ENCODE measurements at places on chromosomes 12 and 14. TPM values are rescaled to one million over a fixed set of nuclear protein-coding genes. Genes with fewer than 3 reads are reported as not detected.

The EXOC3L4 gene
- 0.42 TPM for total RNA-seq

DNA sequence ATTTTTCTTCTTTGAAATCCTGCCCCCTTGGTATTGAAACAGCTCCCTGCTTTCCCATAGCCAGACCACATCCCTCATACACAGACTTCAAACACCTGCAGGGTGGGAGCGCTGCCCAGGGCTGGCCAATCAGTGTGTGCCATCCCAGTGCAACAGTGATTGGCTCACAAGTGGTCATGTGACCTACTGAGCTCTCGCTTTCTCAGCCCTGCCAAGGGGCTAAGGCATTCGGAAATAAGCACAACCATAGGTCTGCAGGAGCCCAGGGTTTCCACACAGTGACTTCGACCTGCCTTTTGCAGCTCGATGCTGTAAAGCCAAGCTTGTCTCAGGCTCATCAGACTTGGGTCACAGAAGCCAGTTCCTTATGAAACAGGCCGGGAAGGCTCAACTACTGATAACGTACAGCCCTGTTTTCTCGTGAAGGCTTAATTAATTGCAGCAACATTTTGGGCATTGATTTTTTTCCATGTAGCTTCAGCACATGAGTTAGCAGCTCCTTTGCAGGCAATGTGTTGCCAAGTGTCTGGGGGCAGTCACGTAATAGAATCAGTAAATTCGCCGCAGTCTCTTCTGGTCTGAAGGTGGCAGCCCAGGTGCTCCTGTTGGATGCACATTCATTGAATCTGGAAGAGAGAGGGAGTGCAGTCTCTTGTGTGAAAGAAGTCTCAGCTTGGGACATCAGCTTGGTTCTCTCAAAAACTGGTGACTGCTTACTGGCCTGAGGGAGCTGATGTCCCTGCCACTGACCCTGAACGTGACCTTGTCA, 1091.8 kb downstream of the AACS start:
- no peak for DNase-seq

DNA sequence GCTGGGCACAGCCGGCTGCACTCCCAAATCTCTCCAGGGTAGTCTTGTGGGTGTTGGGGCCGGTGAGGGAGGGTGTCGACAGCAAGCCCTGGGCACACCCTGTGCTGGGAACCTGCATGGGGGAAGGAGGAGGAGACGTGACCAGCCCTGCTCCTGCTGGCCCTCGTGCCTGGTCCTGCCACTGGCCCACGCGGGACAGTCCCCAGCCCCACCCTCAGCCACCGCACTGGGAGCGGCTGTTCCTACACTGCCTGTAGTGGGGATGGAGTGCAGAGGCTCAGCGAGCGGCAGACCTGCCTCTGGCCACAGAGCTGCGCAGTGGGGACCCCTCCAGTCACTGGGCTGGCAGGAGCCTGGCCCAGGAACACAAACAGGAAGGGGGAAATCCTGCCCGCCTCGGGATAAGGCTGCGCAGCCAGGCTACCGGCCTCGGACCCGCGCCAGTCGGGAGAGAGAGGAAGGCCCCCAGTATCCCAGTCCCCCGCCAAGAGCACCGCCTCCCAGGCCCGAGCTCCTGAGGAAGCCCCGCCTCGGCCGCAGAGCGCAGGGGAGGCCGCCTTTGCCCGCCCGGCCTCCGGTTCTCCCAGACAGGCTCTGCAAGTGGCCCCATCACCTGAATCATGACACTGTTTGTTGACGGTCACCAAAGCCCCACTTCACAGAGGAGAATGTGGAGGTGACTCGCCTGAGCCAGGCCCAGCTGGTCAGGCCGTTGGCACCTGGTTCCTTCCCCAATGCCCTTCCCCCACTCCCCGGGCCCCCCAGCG, 10.6 kb downstream of the AHNAK2 start:
- DNase-seq: peak; percentile 71

GRCh38 chr12:61018571-61018970, 1241.6 kb upstream of the USP15 start:
- no peak for DNase-seq

GRCh38 chr14:44669496-44669895, 162.4 kb upstream of the FSCB start:
- no peak for DNase-seq

DNA sequence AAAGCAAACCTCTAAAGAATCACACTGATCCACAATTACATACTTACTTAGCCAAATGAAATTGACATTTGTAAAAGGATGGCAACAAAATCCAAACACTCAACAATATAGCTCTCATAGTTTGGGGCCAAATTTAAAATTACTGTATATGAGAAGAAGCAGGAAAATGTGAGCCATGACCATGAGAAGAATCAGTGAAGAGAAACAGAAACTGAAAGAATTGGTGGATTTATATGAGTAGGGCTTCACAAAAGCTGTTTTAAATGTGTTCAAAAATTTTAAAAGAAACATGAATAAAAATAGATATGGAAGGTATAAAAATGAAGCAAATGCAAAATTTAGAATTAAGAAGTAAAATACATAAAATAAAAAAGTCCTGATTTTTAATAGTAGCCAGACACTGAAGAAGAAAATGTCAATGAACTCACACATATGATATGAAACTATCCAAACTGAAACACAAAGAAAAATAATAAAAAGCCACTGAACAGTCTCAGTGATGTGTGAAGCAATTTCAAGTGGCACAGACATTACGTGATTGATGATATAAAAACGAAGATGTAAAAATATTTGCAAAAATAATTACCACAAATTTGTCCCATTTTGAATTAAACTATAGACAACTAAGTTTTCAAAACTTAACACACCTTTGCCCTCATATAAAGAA, 87.9 kb upstream of the MDGA2 start:
- no peak for DNase-seq

GRCh38 chr14:60485598-60486251, at the start of gene C14orf39:
C14orf39 (minus strand) TSS chr14:60486063; CDS start chr14:60485078, 985 bp downstream.
- DNase-seq: no peak

- no peak for DNase-seq
Measured at GRCh38 chr12:19830446-19830845, 391.2 kb downstream of the AEBP2 start.

DNA sequence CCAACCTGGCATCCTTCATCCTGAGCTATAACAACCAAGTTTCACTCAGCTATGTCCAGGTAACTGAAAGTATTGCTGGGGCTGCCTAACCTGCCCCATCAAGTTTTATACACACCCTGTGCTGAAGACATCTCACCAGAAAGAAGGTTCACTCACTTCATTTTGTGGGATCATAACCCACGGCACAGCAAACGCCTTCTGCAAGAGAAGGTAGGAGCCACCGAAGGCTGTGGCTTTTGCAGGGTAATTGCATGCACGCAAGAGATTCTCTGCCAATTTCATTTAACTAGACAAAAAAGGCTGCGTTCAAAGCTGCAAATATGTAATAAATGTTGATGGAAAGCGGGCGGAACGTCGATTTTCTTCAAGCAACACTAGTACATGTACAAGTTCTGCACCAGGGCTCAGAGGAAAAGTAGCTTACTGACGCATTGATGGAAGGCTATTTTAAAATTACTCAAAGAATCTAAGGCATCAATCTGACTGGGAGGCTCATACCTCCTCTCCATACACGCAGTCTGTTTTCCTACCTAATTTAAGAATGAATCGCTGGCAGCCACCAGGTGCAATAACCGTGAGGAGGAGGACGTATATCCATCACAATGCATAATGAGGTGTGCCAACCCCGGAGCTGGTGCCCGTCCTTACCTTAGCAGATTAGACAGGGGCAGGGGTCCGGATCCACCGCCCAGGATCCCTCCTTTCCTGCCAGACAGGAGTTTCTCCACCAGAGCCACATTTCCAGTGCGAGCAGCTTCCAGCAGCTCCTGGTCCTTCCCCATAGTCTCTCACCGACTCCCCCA, 1.1 kb downstream of the ANKS1B start:
- no peak for DNase-seq

- peak; percentile 62 for DNase-seq
Measured at GRCh38 chr12:114221136-114221833, 184.7 kb downstream of the TBX5 start.

- DNase-seq: no peak
Measured at GRCh38 chr12:89357297-89357730, 5.0 kb upstream of the DUSP6 start.

- DNase-seq: no peak
Measured at GRCh38 chr14:89146274-89146673, 270.8 kb downstream of the FOXN3 start.

DNA sequence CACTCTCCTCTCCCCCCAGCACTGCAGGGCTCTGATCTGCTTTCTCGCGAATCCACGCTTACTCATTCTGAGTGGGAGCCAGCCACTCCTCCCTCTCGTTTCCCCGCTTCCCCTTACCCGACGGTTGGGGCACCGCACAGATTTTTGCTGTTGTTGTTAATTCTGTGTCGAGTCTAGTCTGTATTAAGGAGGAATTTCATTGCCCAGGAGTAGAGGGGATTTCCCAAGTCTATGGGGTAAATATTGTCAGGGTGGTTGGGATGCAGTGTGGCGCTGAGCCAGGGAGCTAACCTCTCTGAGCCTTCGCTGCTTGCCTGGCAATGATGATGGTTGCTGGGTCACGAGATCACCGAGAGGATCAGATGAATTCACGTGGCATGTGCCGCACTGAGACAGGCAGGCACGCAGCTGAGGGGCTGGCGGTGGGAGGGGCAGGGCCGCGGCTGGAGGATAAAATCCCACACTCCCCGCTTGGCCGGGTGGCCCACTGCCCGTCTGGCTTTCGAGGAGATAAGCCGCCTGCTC, 18.5 kb downstream of the NCOR2 start:
- peak; percentile 63 for DNase-seq

GRCh38 chr14:106840258-106840657, 1313.9 kb downstream of the TMEM121 start:
- no peak for DNase-seq

- DNase-seq: no peak
Measured at GRCh38 chr12:99957866-99958466, 26.8 kb downstream of the ANKS1B start.

The MYL2 gene
- 22,131 TPM for total RNA-seq

The POTEM gene
- total RNA-seq: not detected

GRCh38 chr12:124929649-124930419, 15.4 kb upstream of the UBC start:
- DNase-seq: no peak

- DNase-seq: no peak
Measured at GRCh38 chr12:77760271-77761025, 70.2 kb upstream of the NAV3 start.

The KIF26A gene
- total RNA-seq: 6.0 TPM

DNA sequence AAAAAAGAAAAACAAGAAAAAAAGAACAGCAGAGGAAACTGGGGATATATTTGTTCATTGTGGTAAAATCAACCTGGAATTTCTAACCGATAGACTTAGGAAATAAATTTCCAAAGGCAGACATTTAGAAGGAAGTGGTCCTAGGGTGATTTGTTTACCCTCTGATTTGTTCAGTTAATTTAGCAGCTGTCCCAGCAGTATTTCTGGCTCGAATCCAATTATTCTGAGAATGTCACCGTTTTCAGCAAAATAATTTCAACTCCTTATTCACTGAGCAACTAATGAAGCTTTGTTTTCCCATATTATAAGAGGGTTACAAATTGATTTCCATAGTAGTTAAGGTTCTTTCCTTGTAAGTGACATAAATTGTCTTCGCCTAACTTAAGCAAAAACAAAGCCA, 285.2 kb upstream of the SYT10 start:
- DNase-seq: no peak

GRCh38 chr12:130819681-130820080, 19.4 kb downstream of the STX2 start:
- no peak for DNase-seq

- no peak for DNase-seq
Measured at GRCh38 chr14:101738703-101739320, 22.7 kb upstream of the PPP2R5C start.

- DNase-seq: no peak
Measured at GRCh38 chr12:107619831-107620230, 65.8 kb upstream of the PWP1 start.

GRCh38 chr12:78176643-78177042, 345.9 kb downstream of the NAV3 start:
- no peak for DNase-seq

The DPPA3 gene
- total RNA-seq: not detected

- DNase-seq: no peak
Measured at GRCh38 chr14:80973931-80974641, 18.7 kb downstream of the TSHR start.

GRCh38 chr12:115354007-115354890, 670.3 kb upstream of the TBX3 start:
- DNase-seq: peak; percentile 32

GRCh38 chr12:111174251-111174960, 194.5 kb downstream of the PHETA1 start:
- DNase-seq: no peak

GRCh38 chr14:94942601-94943000, 172.7 kb upstream of the GSC start:
- DNase-seq: no peak

DNA sequence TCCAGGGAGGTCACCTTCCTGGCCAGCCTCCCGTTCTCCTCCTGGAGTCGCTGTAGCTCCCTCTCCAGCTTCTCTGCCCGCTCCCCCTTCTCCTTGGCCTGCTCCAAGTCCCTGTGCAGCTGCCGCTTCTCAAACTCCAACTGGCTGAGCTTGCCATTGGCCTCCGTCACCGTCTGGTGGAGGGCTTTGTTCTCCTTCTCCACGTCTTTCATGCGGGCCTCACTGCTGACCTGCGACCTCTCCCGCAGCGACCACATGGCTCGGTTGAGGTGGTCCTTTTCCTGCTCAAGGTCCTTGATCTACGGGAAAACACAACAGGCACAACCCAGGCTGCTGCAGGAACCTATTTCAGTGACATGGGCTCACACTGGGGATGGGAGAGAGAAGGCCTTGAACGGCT, 69.3 kb upstream of the GPR68 start:
- no peak for DNase-seq

The SLC2A3 gene
- 12.3 TPM for total RNA-seq

GRCh38 chr12:30320561-30320960, 375.1 kb downstream of the IPO8 start:
- no peak for DNase-seq

DNA sequence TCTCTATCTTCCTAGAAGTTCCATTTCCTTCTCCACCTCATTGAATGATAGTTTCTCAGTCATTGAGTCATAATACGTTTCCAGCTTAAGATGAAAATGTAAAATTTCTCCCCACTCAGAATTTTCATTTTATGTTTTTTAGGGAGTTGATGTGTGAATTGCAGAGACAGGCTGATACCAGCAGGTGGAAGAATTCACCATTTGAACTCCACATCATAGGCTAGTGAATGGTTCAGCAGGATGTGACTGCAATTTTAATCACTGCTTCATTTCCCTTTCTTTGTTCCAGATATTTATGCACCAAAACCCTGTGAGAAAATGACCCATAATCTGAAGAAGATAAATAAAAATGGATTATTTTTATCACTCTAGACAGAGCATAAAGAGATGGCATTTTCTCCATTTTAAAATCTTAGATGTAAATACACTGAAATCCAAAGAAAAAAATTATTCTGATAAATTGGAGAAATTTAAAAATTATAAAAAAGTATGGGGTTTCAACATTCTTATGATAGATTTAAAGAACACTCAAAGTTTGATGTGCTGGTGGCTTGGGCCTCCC, 10.6 kb upstream of the PYGL start:
- no peak for DNase-seq

- DNase-seq: no peak
Measured at GRCh38 chr12:9363145-9363544, 154.9 kb upstream of the PZP start.

The ASCL1 gene
- not detected for total RNA-seq

- DNase-seq: no peak
Measured at GRCh38 chr12:95551305-95551704, at the start of gene USP44. USP44 (minus strand) TSS chr12:95551476; CDS start chr12:95534256, 17,220 bp downstream.
